Activated naive CD4-positive, alpha-beta T cell treated with anti-CD3 and anti-CD28 coated beads, Interleukin-2, amount 50 U/mL, for 72 hours (primary cell): ENCODE measurements at places on chromosomes 3 and 15.

DNA sequence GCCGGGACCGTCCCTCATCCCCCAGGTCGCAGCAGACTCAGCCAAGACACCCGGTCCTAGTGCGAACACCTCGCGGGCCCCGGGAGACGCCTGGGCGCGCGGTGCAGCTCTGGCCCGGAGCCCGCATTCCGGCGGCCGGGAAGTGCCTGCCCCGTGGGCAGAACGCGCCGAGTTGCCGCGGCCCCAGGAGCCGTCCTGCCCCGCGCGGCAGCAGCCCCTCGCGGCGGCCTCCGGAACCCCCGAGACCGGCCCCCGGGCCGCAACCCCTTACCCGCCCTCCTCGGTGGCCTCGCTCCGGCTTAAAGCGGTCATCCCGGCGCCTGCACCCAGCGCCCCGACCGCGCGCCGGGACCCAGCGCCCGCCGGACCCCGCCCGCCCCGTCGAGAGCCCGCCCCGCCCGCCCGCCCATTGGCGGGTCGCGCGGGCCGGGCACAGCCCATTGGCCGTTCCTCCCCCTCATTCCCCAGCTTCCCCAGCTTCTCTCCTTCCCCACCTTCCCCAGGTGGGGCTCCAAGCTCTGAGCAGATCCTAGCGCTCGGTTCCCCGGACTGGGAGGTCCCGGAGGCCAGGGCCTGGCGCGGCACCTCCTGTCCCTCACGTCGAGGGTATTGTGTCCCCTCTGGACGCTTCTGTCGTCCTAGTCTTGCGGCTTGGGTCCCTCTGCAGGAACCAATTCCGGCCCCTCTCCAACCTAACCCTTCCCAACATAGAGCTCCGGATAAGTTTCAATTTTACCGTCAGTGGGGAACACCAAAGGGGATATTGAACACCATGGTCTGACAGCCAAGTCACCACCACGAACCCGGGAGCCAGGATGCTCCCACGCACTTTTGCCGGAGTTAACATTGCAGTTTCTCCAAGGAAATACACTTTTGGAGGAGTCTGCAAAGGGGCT lies at the start of gene GRAMD2A:
TSS of gene GRAMD2A (minus strand) at position 328 of the 896 bp plus-strand sequence.
- DNase-seq = no peak

DNA sequence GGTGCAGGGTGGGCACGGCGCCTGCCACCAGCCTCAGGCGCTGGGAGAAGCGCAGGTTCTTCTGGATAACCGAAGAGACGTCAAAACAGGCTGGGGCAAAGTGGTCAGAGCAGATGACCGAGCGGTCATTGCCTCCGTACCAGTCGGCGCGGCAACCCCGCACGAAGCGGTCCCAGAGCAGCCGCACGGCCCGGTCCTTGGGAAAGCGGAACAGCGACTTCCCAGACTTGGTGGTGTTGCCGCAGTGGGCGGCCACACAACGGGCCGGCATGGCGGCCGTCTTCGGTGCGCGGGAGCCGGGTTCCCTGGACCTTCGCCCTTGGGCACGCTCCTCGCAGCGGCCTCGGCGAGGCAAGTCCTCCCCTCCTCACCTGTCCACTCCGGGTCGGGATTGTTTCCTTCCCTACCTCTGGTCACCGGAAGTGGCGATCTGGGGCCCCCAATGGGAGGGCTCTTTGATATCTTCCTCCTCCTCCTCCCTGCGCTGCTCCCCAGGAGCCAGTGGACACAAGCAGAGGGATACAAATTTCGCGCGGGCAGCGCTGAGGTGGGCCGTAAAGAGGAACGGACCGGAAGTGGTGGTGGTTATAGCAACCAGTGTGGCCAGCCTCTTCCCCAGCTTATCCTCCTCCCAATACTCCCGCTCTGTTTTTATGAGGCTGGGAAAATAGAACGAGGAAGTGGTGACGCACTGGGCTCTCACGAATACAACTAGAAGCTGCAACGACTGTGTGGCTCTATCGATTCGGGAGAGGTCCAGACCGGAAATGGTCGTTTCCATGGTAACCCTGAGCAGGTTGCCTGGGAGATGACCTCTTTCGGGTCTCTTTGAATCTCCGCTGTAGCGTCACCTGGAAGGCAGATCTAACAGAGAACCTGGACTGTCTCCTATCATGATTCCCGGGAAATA lies at the start of the genes LRRC49 and THAP10:
TSS of gene LRRC49 (plus strand) at position 825 of the 910 bp plus-strand sequence. CDS start at position 894, 69 bp downstream.
TSS of gene THAP10 (minus strand) at position 432 of the 910 bp plus-strand sequence. CDS start at position 271, 161 bp downstream.
- DNase-seq = peak; percentile 62

- DNase-seq = no peak
Measured at GRCh38 chr3:54171509-54171908, 49.2 kb downstream of the CACNA2D3 start.

DNA sequence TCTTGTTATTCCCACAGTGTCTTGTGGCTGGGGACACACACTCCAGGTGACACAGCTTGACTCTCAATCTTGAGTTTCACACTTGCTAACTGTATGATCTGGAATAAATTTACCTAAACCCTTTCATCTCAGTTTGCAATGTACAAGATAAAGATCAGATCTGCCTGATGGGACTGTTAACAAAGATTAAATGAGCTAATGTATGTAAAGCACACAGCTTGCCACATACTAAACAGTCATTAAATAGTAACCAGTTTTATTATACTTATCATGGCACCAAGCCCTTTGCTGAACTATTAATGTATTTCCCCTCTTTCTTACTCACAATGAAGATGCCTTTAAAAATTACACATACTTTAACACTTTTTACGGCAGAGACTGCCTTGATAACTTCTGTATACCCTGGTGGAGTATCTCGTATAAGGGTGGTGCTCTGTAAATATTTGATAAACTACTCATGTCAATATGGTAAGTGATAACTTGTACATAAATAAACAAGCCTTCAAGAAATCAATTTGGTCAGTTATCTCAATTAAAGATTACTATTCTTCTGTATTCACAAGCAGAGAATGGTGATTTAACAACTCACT lies 184.5 kb downstream of the STAG1 start:
- DNase-seq = no peak

GRCh38 chr3:121436641-121437040 lies 109.1 kb downstream of the POLQ start:
- DNase-seq = no peak

GRCh38 chr3:134370611-134371531 lies 3.4 kb downstream of the AMOTL2 start:
- DNase-seq = no peak

DNA sequence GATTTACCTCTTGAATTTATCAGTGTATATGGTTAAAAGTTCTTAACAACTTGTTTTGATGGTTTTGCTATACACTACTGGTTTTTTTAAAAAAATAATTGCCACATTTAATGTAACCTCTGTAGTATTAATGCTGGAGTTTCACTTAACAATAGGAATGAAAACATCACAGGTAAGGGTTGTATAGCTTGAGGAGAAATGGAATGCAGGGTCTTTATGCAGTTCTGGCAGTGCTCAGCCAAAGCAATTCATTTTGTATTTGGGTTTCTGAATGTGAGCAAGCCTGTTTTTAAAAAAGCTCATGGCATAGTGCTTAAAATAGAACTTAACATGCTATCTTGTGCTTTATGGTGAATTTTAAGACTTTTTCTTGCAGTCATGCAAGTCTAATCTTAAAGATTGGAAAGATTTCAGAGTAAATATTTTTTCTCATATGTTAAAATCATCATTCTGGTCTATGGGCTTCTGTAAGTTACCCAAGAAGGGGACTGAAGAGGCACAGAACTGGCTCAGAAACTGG lies 8.9 kb downstream of the PIAS1 start:
- DNase-seq = no peak

GRCh38 chr15:94322141-94322540 lies 90.8 kb downstream of the MCTP2 start:
- no peak for DNase-seq

DNA sequence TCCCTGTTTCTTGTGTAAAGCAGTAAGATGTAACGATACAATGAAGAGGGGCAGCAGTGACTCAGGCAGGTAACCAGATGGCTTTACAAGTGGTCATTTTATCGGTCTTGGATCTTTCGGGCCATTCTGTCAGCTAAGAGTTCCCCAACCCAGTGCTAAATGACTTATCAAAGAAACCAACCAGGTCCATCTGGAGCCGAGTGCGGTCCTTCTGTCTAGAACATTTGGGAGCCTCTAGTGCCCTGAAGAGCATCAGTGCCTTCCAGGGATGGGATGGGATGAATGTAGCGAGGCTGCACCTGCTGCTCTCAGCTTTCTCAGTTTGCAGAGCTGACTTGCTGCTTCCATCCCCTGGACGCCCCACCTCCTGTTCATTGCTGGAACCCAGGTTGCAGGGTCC lies 131.7 kb upstream of the AGBL1 start:
- no peak for DNase-seq

GRCh38 chr3:24224666-24225384 lies 269.8 kb downstream of the THRB start:
- DNase-seq = no peak

DNA sequence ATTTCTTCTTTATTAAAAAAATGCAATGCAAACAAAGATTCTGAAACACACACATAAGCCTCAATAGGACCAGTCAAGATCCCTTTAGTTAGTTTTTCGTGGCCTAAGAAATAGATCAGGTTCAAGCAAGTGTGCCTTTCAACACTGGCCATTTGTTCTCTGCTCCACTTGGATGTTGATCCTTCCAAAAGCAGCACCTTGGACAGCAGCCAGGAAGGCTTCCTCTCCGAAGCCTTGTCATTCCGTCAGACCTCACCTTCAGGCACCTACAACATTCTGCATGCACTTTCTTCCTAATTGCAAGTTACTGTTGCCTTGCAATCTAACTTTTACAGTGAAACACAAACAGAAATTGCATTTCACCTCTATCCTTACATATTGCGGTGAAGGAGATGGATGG lies 155.9 kb upstream of the FEZF2 start:
- no peak for DNase-seq

GRCh38 chr3:82875401-82875800 lies 1114.0 kb upstream of the GBE1 start:
- DNase-seq = no peak

GRCh38 chr15:69576948-69577351 lies 124.3 kb downstream of the RPLP1 start:
- DNase-seq = no peak

GRCh38 chr15:55742927-55743728 lies at the start of gene PRTG:
Gene PRTG (minus strand): TSS chr15:55743152. CDS start chr15:55742931, 221 bp downstream.
- DNase-seq = no peak

- DNase-seq = peak; percentile 99
Measured at GRCh38 chr3:36993326-36994283, at the start of gene MLH1. Gene MLH1 (plus strand): TSS chr3:36993518. CDS start chr3:36993548, 30 bp downstream.

GRCh38 chr3:20145874-20146273 lies 40.1 kb downstream of the SGO1 start:
- no peak for DNase-seq

- no peak for DNase-seq
Measured at GRCh38 chr3:63015614-63016309, 140.5 kb upstream of the CADPS start.

DNA sequence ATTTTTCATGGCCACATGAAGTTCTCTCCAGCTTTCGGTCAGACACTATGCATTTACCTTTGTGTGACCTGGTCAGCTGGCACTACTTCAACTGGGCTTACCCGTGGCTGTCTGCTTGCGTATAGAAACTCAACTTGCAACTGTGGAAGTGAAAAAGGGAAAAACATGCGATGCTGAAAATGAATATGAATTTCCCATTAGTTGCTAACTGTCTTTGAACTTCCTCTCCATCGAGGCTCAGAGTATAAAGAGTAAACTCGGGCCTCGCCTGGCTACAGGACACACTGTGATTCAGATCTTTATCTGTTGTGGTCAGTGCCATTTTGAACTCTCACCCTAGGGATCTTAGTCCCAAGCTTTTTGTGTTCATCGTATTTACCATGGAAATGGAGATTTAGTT lies 26.8 kb downstream of the NFKBIZ start:
- no peak for DNase-seq
